NCI-H2081 treated with DMSO at 0.1 percent for 48 hours (cell line): ENCODE measurements at places on chromosomes 1 and 21.

- DNase-seq: no peak
Observed at GRCh38 chr1:23134055-23134454, 34.6 kb downstream of the LUZP1 start.

DNA sequence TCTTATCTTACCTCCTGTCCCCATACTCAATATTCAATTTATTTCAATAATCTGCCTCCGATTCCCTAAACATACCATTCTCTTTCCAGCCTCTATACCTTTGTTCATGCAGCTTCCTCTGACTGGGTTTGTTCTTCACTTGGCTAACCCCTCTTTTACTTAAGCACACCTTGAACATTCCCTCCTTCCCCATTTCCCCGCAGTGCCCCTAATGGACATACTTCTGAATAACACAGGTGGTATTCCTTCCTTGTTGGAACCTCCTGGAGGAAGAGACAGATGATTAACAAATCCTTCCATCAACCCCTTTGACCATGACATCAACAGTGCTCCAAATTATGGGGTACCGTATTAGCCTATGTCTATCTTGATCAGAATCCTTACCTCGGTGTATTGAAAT is 190.0 kb upstream of the UBE2U start:
- no peak for DNase-seq

DNA sequence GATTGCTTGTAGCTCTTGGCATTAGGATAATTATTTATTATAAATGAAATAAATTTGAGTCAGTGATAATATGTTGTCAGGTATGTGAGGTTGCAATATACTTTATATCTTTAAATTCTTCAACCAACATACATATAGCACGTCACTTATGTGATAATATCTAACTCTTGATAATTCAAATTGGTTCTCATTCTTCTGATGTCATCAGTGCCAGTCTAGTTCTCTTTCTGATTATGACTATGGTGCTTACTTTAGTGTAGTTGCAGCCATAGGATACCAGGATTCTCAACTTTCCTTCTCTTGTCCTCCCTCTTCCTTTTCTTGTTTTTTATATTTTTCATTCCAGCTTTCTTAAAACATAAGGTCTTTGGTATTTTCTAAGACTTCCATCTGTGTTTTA is 34.8 kb upstream of the ATP6V1G3 start:
- no peak for DNase-seq

DNA sequence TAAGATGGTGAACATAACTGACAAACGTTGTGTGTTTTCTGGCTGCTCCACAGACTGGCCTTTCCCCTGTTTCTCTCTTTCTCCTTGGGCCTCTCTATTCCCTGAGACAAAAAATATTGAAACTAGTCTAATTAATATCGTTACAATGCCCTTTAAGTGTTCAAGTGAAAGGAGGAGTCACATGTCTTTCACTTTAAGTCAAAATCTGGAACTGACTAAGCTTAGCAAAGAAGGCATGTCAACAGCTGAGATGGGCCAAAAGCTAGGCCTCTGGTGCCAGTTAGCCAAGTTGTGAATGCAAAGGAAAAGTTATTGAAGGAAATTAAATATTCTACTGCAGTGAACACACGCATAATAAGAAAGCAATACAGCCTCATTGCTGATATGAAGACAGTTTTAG is 32.2 kb upstream of the FCRL3 start:
- DNase-seq: no peak

DNA sequence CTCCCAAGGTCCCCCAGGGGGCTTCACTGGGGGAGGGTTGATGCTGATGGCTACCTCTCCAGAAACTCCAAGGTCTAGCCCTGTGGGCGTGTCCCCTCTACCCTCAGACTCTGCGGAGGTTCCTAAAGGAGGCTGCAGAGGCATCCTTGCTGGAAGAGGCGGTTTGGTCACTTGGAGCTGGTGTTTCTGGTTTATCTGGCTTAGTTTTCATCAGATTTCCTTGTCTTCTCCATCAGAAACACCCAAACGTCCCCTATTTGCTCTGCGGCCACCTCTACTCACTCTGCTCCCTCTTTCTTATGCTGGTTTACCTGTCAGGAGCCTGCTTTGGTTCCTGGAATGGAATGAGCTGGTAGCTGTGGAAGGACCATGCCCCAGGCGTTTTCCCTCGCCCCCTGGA is 2.5 kb downstream of the PKP1 start:
- no peak for DNase-seq

DNA sequence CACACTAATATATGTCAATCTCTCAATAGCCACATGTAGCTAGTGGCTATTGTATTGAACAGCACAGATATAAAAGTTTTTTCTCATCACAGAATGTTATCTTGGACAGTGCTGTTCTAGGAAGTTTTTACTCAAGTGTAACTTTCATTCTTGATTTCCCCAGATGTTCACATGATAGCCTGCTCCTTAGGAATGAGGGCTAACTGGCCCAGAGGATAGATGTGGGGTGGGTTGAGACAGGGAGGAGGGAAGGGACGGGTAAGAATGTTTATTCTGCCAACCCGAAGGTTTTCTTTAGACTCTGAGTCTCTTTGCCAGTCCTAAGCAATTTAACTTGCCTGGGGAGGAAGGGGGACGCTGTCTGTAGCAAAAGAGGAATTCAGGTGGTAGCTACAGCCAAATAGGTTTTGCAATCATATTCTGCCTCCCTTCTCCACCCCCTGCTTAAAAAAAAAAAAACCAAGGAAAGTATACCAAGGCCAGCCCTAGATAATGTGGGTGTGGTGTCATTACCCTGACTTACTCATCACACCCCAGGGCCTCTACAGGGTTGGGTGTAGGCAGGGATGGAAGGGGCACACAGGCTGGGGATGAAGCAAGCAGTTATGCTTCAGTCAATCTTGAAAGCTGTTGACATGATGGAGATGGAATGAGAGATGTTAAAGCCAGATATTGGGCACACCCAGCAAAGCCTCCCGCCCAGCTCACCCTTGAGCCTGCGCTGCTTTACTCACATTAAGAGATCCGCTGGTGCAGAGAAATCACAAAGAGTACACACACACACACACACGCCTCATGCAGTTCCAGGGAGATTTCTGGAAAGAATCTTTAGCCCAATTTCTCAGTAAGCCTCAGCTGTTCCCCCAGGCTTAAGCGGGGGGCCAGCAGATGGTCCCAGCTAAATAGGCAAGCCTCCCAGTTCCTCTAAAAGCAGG is 59.9 kb downstream of the PLXNA2 start:
- no peak for DNase-seq

- no peak for DNase-seq
Observed at GRCh38 chr1:15362737-15363128, 47.0 kb upstream of the EFHD2 start.

- no peak for DNase-seq
Observed at GRCh38 chr1:193700710-193701355, 514.4 kb upstream of the B3GALT2 start.

GRCh38 chr1:87830432-87830978 is 501.8 kb downstream of the LMO4 start:
- DNase-seq: no peak

- no peak for DNase-seq
Observed at GRCh38 chr1:172343240-172344160, 77.0 kb upstream of the C1orf105 start.

- DNase-seq: no peak
Observed at GRCh38 chr1:210516092-210516656, 187.5 kb downstream of the HHAT start.

- DNase-seq: no peak
Observed at GRCh38 chr1:202193614-202194327, at the start of gene LGR6. Gene LGR6, plus strand, starts transcription at chr1:202193799. Its CDS starts 191 bp downstream, at chr1:202193990.

- DNase-seq: no peak
Observed at GRCh38 chr1:156285437-156285836, 1.3 kb downstream of the TMEM79 start.

GRCh38 chr1:224238756-224239155 is 55.7 kb downstream of the DEGS1 start:
- DNase-seq: no peak

GRCh38 chr1:209688746-209689234 is 13.6 kb downstream of the G0S2 start:
- DNase-seq: no peak

DNA sequence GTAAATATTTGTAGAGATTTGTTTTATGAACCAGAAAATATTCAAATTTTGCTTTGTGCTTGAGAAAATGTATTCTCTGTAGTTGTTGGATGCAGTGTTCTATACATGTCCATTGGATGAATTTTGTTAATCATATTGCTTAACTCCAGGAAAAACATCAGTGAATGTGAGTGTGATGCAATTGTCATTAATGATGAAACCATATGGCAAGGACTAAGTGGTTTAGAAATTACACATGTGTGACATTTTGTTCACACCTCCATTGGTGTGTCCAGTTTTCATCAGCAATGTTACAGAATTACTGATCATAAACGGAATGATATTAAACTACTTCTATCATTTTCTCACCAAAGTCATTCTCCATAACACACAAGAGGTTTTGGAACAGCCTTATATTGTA is 151.8 kb upstream of the ST6GALNAC5 start:
- no peak for DNase-seq

- DNase-seq: no peak
Observed at GRCh38 chr1:243940451-243940850, 90.4 kb upstream of the AKT3 start.

DNA sequence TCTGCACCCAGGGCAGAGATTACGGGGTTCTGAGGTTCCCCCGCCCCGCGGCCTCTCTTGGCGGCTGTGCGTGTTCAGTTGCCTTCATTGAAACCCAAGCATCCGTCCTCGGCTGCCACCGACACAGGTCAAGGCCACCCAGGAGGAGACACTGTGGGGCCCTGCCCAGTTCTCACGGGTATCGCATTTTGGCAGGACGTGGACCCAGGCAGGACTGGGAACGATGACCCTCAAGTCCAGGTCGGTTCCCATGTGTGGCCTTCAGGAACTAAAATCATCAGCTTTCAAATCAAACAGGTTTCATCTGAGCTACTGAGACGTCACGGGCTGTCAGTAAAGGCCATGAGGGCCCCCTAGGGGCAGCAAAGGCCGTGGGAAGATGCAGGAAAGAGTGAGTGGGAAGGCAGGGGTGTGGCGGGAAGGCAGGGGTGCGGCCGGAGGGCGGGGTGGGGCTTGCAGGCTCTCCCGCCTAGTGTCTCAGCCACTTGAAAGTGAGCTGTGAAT is 7.0 kb upstream of the C1orf174 start:
- DNase-seq: no peak

DNA sequence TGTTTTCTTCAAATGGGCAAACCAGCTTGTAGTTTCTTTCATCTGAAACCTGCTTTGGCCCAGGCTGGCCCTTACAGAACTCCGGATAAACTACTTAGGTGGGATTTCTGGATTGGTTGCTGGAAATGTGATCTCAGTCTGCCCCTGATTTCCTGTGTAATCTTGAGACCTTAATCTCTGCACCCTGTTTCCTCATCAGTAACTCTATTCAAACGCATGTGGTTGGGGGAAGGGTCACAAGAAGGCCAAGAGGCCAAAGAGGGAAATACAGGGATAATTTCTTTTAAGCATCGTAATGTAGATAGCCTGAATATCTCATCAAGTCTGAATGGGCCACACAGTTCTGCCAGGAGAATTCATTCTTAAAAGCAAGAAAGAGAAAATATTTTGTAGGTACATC is 483.6 kb downstream of the LTN1 start:
- DNase-seq: no peak

- DNase-seq: no peak
Observed at GRCh38 chr1:223211323-223211985, 68.4 kb upstream of the TLR5 start.

- no peak for DNase-seq
Observed at GRCh38 chr21:31119199-31119598, 80.9 kb upstream of the KRTAP19-8 start.

DNA sequence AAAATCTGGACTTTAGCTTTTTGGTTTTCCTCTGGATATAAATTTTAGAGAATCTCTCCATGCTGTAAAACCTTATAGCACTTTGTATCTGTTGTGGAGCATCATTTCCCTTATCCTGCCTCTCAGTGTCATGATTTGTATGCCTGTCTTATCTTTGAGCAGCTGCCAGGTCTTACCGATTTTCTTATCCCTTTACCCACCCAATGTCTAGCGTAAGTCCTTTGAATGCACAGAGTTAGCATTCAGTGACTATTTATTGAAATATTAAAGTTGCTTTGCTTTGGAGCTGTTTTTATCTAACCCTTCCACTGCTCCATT is 37.3 kb downstream of the CDC7 start:
- no peak for DNase-seq

DNA sequence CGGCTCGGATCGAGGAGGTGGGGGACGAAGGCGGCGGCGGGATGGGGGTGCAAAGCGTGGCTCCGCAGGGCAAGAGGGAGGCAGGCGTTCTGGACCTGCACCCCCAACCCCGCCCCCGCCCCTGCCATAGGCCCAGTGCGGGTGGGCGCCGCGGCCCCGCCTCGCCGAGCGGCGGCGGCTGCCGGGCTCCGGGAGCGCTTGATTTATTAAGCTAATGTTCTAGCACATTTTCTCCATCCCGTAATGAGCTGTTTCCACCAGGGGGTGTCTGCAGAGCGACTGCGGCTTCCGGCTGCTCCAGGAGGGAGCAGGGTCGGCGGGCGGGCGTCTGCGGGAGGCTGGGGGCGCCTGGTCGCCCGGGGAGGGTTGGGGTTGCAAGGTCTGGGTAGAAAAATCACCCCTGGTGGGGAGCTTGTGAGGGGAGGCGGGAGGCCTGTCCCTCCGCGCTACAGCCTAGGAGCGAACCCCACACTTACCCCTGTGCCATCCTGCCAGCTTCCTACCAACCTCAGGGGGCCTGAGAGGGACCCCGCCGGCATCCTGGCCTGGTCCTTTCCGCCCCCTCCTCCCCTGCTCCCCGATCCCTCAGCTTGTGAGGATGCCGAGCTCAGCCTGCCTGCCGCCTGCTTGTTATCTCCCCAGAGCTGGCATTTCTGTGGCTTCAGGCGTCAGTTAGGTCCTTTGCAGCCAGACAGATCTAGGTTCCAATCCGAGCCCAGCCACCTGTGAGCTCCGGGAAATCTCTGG is 48.5 kb upstream of the ACOT11 start:
- no peak for DNase-seq

GRCh38 chr21:35838987-35839763 is 221.2 kb downstream of the SETD4 start:
- DNase-seq: no peak

DNA sequence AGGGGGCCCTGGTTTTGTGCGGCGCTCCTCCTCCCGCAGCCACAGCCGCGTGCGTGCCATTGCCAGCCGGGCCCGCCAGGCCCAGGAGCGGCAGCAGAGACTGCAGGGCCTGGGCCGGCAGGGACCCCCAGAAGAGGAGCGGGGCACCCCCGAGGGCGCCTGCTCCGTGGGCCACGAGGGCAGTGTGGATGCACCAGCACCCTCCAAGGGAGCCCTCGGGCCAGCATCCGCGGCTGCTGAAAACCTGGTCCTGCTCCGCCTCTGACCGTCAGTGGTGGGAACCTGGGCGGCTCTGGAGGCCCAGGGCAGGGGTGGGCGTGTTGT is 21.5 kb downstream of the PANK4 start:
- DNase-seq: no peak

GRCh38 chr1:61318319-61319125 is 236.2 kb downstream of the NFIA start:
- no peak for DNase-seq

GRCh38 chr1:206723462-206723804 is 38.7 kb downstream of the MAPKAPK2 start:
- no peak for DNase-seq

GRCh38 chr1:117318426-117318825 is 48.8 kb upstream of the MAN1A2 start:
- no peak for DNase-seq
